Stimulated activated CD8-positive, alpha-beta memory T cell treated with anti-CD3 and anti-CD28 coated beads, Interleukin-4, amount 100 ng/mL, for 48 hours (primary cell): ENCODE measurements at places on chromosomes 4 and X.

DNA sequence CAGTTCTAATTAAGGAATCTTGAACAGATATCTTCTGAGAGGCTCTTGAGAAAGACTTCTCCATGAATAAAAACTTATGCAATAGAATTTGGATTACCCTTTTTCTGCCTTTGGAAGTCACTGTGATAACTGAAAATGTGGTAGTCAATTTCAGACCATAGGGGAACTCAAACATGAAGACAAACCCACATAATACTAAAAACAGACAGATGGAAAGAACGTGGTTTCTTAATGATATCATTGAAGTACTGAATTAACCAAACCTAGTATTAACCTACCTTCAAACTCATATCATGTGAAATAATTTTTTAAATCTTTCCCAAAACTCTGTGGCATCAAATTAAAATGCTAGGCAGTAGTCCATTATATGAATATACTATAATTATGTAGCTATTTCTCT lies 153.5 kb downstream of the CAMK2D start:
- DNase-seq, result no peak

- DNase-seq, result no peak
Observed at GRCh38 chr4:39353478-39354253, 12.5 kb downstream of the RFC1 start.

GRCh38 chrX:72430405-72430968 lies 124.8 kb upstream of the CITED1 start:
- no peak for DNase-seq

DNA sequence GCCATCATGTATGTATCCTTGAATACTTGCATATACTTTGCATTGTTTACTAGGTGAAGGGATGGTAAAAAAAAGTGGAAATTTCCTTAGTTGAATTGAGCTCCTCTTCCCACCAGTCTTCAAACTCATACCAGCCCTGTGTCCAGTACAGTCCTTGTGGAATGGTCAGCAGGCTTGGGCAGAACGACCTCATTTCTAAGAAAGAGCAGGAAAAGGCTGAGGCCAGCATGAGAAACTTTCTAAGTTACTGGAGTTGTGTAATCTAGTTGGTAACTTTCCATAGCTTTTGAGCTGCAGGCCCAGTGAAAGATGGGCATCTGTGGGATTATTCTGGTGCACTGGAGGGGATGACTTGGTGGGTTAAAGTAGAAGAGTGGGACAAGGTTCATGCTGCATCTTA lies 87.6 kb downstream of the DCUN1D4 start:
- DNase-seq, result no peak

- no peak for DNase-seq
Observed at GRCh38 chr4:169047956-169048355, 37.9 kb upstream of the CBR4 start.

GRCh38 chr4:78460368-78460767 lies 91.2 kb upstream of the ANXA3 start:
- DNase-seq, result no peak

DNA sequence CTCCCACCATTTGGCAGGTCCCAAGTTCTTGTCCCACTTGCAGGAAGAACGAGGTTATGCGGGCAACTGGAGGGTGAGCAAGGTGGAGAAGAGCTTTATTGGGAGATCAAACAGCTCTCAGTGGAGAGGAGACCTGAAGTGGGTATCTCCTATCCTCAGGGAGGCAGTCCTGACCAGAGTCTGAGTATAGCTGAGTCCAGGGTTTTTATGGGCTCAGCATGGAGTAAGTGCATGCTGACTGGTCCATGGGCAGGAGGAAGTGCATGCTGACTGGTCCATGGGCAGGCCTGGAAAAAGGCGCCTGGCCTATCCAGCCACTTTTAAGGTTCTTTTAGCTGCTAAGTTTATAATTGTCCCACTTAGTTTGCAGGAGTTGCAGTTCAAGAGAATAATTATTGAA lies 7.4 kb upstream of the HNRNPD start:
- no peak for DNase-seq
